ENCODE measurements at places on chromosomes 13 and 19.

- no peaks in the 10 kb centered on the region for H3K36me3 ChIP-seq
- DNase-seq, result peak; percentile 95
- peak overlapping the region; percentile 50 for H3K4me3 ChIP-seq
- no peaks in the 10 kb centered on the region for H3K27me3 ChIP-seq
These were observed 73.6 kb downstream of the COL4A1 start for GRCh38 chr13:110233181-110233950.

- no peak overlapping the region for H3K27ac ChIP-seq
- no peak for DNase-seq
- peaks cover 1% of the 10 kb centered on the region for H3K36me3 ChIP-seq
- H3K4me1 ChIP-seq, result no peaks in the 10 kb centered on the region
These were observed 15.2 kb downstream of the ZNF665 start for GRCh38 chr19:53177986-53178385.

GRCh38 chr13:76886292-76887075 lies at the start of gene KCTD12:
Gene KCTD12, minus strand, starts transcription at chr13:76886405. Its CDS starts 257 bp downstream, at chr13:76886148.
- no peaks in the 10 kb centered on the region for H3K27me3 ChIP-seq
- peak within 1 kb of the TSS; percentile 52 for H3K27ac ChIP-seq
- H3K4me3 ChIP-seq, result peak within 1 kb of the TSS; percentile 69
- no peaks in the 10 kb centered on the region for H3K36me3 ChIP-seq
- DNase-seq, result peak; percentile 85
- H3K4me1 ChIP-seq, result peaks cover 8% of the 10 kb centered on the region

- H3K27me3 ChIP-seq, result no peaks in the 10 kb centered on the region
- no peak overlapping the region for H3K27ac ChIP-seq
- H3K36me3 ChIP-seq, result no peaks in the 10 kb centered on the region
- no peak for DNase-seq
- no peaks in the 10 kb centered on the region for H3K4me1 ChIP-seq
These were observed 62.8 kb downstream of the PEPD start for GRCh38 chr19:33458807-33459206.

- H3K4me1 ChIP-seq, result no peaks in the 10 kb centered on the region
- no peaks in the 10 kb centered on the region for H3K27me3 ChIP-seq
- H3K27ac ChIP-seq, result no peak overlapping the region
- no peak overlapping the region for H3K4me3 ChIP-seq
- no peaks in the 10 kb centered on the region for H3K36me3 ChIP-seq
- peak; percentile 51 for DNase-seq
These were observed 7.5 kb downstream of the ARL11 start for GRCh38 chr13:49635599-49636433.

DNA sequence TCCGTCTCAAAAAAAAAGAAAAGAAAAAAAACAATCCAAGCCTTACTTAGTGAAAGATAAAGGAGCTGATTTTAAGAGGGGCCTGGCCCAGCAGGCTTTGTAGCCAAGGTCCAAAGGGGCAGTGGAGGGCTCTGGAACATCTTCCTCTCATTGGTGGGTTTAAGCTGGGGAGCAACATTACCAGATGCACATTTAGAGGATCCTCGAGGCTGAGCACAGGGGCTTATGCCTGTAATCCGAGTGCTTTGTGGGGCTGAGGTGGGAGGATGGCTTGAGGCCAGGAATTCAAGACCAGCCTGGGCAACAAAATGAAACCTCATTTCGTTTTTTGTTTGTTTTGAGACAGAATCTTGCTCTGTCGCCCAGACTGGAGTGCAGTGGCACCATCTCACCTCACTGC lies 8.0 kb upstream of the TMEM160 start:
- H3K4me1 ChIP-seq, result no peaks in the 10 kb centered on the region
- H3K36me3 ChIP-seq, result no peaks in the 10 kb centered on the region
- H3K27ac ChIP-seq, result no peak overlapping the region
- DNase-seq, result no peak
- no peaks in the 10 kb centered on the region for H3K27me3 ChIP-seq
- no peak overlapping the region for H3K4me3 ChIP-seq

DNA sequence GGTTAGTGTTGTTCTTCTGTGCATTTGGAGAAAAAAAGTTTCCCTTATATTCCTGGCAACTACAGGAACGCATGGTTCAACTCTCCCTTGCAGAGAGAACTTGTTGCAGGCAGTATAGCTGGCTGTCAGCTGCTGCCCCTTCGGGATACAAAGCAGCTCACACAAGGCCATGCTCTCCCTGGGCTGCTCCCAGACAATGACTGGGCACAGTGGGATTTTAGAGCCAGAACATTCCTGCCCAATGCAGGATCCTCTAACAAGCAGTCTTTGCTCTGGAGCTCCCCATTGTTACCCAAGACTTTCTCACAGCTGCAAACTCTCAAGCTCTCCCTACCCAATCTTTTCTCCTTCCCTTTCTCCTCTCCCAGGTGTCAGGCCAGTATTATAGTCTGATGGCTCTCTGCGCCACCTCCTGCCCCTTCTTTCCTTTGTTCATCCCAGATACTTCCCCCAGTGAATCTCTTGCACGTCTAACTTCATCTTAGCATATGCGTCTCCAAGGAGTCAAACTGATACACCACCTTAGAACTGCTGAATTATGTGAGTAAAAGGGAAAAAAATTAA lies 27.5 kb upstream of the SERPINE3 start:
- peaks cover 2% of the 10 kb centered on the region for H3K27me3 ChIP-seq
- no peaks in the 10 kb centered on the region for H3K4me1 ChIP-seq
- H3K4me3 ChIP-seq, result no peak overlapping the region

DNA sequence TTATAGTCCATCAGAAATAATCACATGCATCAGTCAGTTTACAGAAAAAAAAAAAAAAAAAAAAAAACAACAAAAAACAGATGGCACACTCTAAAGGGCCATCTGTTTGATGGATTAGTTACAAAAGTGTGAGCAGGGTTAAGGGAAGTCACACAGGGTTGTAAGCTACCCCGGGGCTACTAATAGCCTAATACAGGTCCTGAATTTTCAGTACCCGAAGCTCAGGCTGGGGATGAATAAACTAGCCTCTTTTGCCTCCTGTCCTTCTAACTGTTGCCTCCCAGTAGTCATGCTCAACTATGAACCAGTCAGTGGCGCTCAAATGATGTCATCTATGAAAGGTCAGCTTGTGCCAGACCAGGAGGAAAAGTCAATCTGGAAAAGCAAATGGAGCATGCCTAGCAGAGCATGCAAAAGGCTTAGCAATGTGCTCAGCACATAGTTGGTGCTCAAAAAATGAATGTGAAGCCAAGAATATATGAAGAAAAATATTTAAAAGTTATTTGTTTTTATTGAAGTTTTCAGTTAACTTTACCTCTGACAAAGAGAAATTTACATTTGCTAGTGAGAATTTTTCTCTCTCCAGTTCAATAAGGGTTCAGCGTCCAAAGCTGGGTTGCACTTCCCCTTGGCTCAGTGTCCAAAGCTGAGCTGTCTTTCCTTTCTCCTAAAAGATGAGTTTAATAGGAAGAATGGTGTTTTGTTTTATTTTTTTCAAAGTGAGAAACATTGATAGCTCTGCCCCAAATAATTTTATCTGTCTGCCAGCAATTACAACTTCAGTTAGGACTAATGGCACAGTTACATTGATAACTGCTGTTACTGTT lies 30.8 kb upstream of the LRCH1 start:
- peaks cover 10% of the 10 kb centered on the region for H3K27me3 ChIP-seq
- H3K4me3 ChIP-seq, result no peak overlapping the region
- H3K36me3 ChIP-seq, result no peaks in the 10 kb centered on the region
- no peak for DNase-seq
- no peak overlapping the region for H3K27ac ChIP-seq

- no peaks in the 10 kb centered on the region for H3K36me3 ChIP-seq
- H3K27me3 ChIP-seq, result no peaks in the 10 kb centered on the region
- H3K4me3 ChIP-seq, result peak overlapping the region; percentile 90
- peak overlapping the region; percentile 25 for H3K27ac ChIP-seq
- no peak for DNase-seq
- H3K4me1 ChIP-seq, result peaks cover 25% of the 10 kb centered on the region
These were observed 3.0 kb downstream of the KLF12 start for GRCh38 chr13:74131227-74131626.

GRCh38 chr19:9995084-9995483 lies 15.2 kb downstream of the COL5A3 start:
- no peak overlapping the region for H3K4me3 ChIP-seq
- H3K27ac ChIP-seq, result no peak overlapping the region

DNA sequence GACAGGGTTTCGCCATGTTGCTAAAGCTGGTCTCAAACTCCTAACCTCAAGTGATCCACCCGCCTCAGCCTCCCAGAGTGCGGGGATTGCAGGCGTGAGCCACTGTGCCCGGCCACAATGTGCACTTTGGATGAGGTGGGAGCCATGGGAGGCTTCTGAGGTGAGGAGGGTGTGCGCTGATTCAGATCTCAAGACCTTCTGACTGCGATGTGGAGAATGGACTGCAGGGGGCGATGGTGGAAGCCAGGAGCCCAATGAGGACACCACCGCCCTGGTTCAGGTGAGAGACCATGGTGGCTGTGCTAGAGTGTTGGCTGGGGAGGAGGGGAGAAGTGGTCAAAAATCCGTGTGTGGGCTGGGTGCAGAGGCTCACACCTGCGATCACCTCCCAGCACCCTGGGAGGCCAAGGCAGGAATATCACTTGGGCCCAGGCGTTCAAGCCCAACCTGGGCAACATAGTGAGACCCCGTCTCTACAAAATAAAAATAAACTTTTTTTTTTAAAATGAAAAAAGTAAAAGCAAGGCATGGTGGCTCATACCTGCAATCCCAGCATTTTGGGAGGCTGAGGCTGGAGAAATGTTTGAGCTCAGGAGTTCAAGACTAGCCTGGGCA lies 5.6 kb downstream of the INAFM1 start:
- H3K27me3 ChIP-seq, result no peaks in the 10 kb centered on the region
- H3K4me1 ChIP-seq, result peaks cover 19% of the 10 kb centered on the region
- no peak overlapping the region for H3K4me3 ChIP-seq
- H3K36me3 ChIP-seq, result peaks cover 1% of the 10 kb centered on the region
- no peak for DNase-seq
- no peak overlapping the region for H3K27ac ChIP-seq

- no peak overlapping the region for H3K27ac ChIP-seq
- H3K4me3 ChIP-seq, result no peak overlapping the region
- peaks cover 2% of the 10 kb centered on the region for H3K36me3 ChIP-seq
- DNase-seq, result no peak
- no peaks in the 10 kb centered on the region for H3K27me3 ChIP-seq
- H3K4me1 ChIP-seq, result no peaks in the 10 kb centered on the region
These were observed 27.3 kb downstream of the COG6 start for GRCh38 chr13:39682788-39683187.

All from fibroblast of lung (primary cell).